ENCODE measurements at places on chromosomes 6 and 20.

GRCh38 chr20:57560554-57561355, at the start of gene PCK1:
Gene PCK1, plus strand, starts transcription at chr20:57561110. Its CDS starts 302 bp downstream, at chr20:57561412.
- DNase-seq = no peak

DNA sequence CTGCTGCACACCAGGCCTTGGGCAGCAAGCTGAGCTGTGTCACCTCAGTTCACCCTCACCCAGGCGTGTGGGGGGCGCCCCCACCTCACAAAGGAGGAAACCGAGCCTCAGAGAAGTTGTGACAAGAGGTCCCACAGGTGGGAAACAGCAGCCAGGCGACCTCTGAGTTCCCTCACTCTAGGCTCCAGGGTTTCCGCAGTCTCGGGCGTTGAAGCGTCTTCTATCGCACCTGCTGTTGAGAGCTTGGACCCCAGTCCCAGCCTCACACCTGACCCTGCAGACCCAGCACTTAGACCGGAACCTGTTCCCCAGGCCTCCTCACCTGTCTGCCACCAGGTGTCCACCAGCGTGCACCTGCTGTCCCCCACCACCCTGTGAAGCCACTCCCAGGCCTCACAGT, 22.3 kb upstream of the APMAP start:
- no peak for DNase-seq

DNA sequence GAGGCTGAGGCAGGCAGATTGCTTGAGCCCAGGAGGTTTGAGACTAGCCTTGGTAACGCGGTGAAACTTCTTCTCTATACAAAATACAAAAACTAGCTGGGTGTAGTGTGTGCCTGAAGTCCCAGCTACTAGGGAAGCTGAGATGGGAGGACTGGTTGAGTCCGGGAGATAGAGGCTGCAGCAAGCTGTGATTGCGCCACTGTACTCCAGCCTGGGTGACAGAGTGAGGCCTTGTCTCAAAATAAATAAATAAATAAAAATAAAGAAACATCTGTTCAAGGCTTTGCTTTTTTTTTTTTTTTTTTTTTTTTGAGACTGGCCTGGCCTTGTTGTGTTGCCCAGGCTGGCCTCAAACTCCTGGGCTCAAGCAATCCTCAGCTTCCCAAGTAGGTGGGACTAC, 23.7 kb upstream of the SLC23A2 start:
- DNase-seq = no peak

DNA sequence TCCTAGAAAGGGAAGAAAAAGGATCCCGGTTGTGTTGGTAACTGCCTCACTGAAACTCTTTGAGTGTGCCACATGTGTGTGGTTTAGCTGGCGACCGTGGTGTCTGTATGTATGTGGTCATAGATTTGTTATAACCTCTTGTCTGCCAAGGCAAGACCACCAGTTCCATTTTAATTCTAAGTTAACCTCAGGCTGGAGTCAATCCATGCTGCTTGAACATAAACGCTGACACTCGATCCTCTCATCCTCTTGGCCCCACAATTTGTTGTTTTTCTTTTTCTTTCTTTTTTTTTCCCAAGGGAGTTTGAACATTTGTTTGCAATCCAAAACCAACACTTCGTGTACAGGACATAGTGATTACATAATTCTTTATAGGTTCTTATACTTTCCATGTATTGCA, 318.9 kb upstream of the JAG1 start:
- no peak for DNase-seq

GRCh38 chr6:37858363-37858762, 38.8 kb downstream of the ZFAND3 start:
- DNase-seq = no peak

DNA sequence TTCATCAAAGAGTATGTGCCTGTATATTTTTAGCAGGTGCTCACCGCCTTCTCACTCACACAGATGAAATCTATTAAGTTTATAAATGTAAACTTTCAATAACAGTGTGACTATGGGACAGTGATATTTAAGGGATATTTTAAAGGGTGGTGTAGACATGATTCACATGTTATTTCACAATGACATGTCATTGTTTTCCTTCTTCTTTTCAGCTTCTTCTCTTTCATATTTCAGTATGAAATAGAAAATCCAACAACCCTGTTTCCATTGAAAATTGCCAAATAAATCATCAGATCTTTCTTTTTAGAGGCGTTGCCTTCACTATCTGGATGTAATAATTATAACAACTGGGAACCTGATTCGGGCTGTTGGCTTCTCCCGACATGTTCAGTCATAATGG, 54.8 kb downstream of the PFDN4 start:
- no peak for DNase-seq

DNA sequence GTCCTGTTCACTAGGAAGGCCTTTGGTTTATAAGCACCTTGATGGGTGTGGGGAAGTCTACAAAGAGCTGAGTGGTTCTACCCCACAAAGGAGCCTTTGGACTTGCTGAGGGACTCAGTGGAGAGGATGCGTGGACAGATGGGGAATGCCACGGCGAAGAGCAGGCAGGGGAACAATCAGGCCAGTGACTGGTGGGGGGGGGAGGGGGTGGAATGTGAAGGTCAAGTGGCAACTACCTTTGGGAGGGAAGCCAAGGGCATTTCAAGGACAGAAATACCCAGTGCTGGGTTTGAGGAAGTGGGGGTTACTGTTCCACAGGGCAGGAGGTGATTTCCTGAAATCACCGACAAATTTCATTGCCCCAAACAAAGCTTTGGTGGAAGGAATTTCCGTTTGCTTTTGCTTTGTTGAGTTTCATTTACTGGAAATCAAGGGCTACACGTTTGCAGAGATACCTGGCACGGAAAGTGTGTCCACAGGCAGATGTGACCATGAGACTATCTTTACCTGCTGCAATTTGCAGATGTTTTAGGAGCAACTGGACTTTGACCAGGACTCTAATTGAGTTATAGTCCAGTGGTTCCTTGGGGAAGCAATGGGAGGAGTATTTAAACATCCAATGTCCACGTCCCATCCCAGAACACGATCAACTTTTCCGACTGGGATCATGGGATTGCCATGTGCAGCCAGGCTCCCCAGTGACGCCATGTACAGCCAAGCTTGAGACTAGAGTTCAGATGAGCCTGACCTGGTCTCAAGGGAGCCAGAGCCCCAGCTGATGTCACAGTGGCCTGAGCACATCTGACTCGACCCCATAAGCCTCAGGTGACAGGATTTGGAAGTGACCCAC, 8.0 kb downstream of the CST3 start:
- no peak for DNase-seq

GRCh38 chr6:1315201-1315559, 3.3 kb downstream of the FOXQ1 start:
- DNase-seq = no peak

DNA sequence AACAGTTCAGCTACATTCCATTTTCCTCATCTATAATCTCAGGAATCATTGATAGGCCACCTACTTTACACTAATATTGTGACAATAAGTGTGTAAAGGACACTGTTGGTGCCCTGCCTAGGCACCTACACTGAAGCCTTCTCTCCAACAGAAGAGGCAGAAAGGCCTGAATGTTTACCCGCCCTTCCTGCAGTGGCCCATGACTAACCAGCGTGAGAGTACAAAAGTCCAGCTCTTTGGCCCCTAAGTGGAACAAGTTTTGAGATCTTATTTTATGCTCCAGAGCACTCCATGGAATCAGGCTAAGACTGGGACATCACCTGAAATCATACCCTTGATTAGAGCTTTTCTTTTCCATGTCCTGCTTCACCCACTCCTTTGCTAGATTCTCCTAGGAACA, 359.7 kb downstream of the ARHGAP18 start:
- no peak for DNase-seq

- no peak for DNase-seq
These were observed 16.8 kb downstream of the TPD52L1 start for GRCh38 chr6:125170376-125170775.

Data from stimulated activated CD8-positive, alpha-beta memory T cell treated with anti-CD3 and anti-CD28 coated beads, Interleukin-7, amount 100 ng/mL, for 1 hour (primary cell).